NCI-H524 (cell line): ENCODE measurements at places on chromosomes 4 and X.

GRCh38 chrX:46036508-46036907 lies 508.7 kb downstream of the ZNF674 start:
- no peak for DNase-seq

DNA sequence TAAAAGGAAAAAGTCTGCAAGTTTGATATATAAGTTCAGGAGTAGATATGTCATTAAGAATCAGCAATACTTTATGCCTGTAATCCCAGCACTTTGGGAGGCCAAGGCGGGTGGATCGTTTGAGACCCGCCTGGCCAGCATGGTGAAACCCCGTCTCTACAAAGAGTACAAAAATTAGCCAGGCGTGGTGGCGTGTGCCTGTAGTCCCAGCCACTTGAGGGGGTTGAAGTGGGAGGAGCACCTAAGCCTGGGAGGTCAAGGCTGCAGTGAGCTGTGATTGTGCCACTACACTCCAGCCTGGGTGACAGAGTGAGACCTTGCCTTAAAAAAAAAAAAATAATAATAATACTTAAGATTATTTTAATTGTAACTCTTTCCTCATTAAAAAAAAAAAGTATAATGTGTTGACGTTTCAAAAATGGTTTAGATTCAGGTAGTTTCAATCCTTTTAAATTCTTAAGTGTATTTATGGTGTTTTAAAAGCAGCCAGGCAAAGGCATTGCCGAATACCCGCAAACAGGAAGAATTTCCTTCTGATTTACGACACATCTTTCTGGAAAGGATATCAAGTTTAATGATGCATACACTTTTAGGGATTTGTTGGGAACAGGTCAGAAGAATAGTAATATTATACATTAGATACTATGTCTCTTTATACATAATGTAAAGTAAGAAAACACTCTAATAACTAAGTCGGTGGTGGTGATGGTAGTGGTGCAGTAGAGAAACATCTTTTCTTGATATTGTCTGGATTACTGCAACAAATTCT lies 80.9 kb downstream of the KDM6A start:
- no peak for DNase-seq

GRCh38 chr4:73735231-73735630 lies 5.1 kb upstream of the CXCL8 start:
- no peak for DNase-seq

DNA sequence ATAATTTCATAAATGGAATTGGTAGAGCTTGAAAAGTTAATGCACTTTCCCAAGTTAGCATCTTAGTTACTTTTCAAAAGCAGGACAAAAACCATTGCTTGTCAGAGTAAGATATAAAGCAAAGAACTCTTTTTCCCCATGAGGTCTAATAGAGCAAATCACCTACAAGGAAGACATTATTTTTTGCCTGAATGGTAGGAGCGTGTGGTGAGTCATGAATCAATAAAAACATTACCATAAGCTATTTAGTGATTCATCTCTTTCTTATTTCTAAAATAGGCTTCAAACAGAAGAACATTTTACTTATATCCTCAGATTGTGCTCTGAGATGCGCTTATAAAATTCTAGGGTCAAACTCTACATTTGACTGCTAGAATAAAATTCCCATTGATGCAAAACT lies 109.4 kb upstream of the GPRIN3 start:
- no peak for DNase-seq

DNA sequence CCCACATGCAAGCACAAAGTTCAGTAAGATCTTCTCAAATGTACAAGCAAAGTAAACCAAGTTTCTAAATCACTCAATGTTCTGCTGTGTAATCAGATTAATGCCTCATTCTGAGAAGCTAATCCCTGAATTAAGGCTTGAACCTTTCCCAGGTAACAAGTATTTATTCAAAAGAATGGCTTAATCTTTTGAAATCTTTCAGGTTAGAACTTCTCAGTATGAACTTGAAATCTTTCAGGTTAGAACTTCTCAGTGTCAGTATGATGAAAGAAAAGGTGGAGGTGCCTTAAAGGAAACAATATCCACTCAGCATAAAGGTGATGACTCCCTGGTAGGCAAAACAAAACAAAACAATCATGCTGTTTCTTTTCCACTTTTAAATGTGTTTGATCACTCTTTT lies 29.0 kb downstream of the TMPRSS11B start:
- DNase-seq, result no peak

DNA sequence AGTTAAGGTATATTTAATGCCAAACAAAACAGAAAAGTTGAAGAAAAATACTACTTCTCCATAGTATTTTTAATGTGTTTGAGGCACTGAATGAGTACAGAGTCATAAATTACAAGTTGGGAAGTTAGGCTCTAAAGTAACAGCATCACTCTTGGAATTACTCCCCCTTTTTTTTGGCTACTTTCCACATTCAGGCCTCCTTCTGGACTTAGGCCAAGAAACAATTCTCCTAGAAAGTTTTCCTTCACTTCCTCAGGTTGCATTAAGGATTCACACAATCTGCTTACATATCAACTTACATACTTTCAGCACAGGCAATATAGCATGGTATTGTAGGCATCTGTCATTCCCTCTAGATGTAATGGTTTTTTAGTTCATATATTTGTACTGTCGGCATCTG lies 52.1 kb downstream of the TMEM165 start:
- DNase-seq, result peak; percentile 17

DNA sequence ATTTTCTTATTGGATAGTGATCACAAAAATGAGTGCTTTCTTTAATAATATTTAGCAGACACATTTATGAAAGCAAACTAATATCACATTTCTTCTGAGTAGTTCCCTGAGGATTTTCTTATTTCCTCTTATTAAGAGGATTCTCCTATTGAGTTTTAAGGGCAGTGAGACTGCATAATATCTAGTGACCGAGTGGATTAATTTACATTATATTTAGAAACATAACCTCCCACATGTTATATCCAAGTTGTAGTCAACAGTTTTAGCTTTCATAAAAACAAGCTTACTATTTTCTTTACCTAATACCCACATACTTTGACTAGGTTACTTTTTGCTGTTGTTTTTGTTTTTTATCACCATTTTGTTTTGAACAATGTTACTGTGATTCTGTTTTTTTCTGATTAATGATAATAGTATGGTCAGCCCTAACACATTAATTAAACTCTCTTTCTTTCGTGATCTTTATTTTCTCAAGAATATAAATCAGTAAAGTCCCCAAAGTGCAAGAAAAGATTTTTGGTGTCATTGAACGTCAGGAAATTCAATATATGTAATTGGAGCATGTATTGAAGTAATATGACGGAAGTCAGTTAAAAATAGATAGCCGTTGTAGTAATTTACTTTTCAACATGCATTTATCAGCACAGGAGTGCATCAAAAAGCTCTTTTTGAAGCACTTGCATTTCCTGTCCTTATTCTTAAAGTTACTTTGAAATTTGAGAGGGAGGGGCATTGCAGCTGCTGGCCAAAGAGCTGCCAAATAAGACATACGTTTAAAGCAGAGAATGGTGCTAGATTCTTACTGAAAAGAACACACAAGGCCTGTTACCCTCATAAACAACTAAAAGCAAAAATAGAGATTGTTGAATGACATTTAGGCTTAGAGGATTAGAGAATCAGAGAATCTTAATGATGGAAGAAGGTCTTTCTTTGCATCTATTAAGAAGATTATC lies 25.2 kb downstream of the DDIT4L start:
- no peak for DNase-seq

GRCh38 chrX:153649178-153649914 lies 2.3 kb downstream of the DUSP9 start:
- peak; percentile 42 for DNase-seq

GRCh38 chr4:167339781-167340180 lies 105.5 kb upstream of the SPOCK3 start:
- no peak for DNase-seq

- DNase-seq, result no peak
Measured at GRCh38 chr4:126916049-126916625, 716.6 kb upstream of the INTU start.

GRCh38 chrX:19684311-19684710 lies 169.0 kb upstream of the MAP3K15 start:
- no peak for DNase-seq

- DNase-seq, result no peak
Measured at GRCh38 chr4:174084542-174084941, 198.9 kb downstream of the FBXO8 start.

GRCh38 chr4:10082459-10083272 lies 33.9 kb downstream of the WDR1 start:
- no peak for DNase-seq

- DNase-seq, result no peak
Measured at GRCh38 chrX:781224-782204, 150.9 kb downstream of the SHOX start.

DNA sequence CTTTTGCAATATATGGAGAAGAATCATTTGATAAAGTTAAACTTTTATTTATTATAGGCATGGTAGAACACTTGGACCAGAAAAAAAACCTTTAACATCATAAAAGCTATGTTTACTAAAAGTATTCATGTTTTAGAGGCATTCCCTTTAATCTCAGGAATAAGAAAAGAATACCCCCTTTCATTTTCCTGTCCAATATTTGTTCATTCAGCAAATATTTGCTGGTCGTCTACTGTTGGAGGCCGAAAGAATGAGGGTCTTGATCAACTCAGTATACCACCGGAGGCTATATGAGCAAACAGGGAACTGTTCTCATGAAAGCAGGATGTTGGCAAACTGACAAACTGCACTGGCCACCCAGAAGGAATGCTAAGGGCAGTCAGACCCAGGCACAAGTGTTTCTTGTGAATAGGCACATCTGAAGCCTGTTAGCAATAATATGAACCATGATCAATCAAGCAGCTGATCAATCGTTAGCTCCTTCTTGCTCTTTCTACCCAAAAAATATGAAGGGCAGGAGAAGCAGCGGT lies 480.8 kb upstream of the FAT1 start:
- no peak for DNase-seq

GRCh38 chrX:149296092-149296491 lies 209.0 kb downstream of the IDS start:
- DNase-seq, result peak; percentile 13

DNA sequence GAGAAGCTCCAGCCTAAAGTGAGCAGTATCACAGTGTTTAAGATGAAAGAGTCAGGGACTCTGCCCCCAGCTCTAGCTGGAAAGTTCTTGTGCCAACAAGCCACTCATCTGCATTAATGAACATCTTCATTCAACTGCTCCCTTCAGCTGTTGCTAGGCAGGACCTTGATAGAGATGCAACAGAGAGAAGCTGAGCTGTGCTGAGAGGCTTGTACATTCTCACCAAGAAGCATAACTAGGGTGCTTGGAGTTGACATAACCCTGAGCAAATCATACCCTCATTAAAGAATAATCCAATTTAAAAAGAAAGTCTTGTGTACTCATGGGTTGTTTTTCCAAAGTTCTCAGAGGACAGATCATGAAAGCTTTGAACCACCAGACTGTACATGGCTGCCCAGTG lies 63.2 kb downstream of the ATXN3L start:
- no peak for DNase-seq

DNA sequence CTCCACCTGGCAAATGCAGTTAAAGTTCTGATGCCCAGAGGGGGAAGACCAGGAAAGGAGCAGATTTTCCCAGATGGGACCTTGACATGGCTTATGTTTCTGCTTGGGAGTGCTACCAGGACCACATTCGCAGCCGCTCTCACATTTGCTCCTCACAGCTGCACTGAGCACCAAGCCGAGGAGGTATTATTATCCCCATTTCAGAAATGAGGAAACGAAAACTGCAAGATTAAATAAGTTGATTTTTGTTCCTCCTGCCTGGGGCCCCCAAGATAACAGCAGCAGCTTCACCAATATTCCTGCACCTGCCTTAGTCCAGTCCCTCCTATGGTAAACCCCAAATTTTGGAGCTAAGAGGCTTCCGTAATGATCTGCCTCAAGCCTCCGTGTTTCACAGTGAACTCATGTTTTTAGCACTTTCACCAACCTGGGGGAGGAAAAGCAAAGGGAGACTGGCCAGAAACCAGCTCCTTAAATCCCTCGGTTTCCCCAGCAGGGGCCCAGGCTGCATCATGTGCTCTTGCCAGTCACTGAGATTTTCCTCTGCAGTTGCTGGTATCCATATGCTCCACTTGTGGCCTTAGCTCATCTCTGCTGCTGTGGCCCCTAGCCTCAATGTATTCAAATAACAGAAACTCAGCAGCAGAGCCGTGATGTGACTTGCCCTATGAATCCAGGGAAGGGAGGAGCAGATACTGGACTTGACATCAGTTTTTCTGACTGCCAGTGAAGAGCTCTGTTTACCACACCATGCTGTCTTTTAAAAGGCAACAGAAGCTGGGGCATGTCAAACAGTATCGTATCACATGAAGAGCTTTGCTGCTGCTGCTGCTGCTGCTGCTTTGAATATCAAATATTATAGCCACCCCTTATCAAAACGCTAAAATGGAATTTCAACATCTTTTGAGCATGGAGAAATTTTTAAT lies 95.5 kb upstream of the KLHL13 start:
- DNase-seq, result no peak

DNA sequence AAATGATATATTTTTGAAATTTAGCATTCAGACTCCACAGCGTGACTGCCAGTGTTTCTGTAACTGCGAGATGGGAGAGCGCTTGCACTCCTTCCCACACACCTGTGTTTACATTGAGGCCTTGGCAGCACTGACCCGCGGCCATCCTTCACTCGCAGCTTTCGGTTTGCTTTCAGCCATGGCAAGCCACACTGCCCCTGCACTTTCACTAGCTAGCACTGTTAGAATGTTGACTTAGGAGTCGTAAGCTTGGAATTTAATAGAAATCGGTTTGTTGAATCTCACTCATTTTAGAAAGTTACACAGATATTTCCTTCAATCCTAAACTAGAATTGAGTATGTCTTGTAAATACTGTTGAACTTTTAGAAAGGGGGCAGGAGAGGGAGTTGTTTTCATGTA lies 136.2 kb downstream of the CFAP299 start:
- no peak for DNase-seq

DNA sequence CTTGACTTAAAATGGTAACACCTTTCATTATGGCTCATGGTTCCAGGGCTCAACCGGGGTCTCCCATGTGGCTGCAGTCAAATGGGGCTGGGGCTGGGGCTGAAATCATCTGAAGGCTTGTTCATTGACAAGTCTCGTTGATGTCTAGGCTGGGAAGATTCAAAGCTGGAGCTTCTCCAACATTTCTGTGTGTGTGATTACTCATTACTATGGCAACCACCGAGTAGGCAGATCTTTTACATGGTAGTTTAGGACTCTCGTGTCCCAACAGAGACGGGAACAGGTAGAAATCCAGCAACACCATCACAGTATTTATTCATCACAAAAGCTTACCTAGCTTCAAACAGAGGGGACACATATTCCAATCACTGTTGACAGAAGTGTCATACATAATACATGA lies 7.8 kb downstream of the YTHDC1 start:
- DNase-seq, result no peak

- DNase-seq, result no peak
Measured at GRCh38 chr4:101593666-101594065, 196.9 kb upstream of the BANK1 start.

- DNase-seq, result no peak
Measured at GRCh38 chr4:128483816-128484215, 196.2 kb upstream of the PGRMC2 start.

DNA sequence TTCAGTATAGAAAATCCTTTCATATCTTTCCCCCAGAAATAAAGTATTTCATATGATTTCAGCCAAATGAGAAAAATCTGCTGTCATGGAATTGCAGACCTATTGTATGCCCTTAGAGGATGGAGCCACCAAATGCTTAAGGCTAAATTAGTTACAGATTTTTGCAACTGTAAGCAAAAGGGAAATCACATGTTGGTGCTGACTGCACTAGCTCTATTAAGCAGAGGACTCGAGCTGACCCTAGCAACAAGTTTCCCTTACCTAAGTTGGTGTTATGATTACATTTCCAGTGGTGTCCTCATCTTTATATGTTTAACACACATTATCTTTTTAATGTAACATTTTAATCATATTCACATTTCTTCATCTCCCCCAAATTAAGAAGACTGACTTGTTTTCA lies 58.3 kb upstream of the DOCK11 start:
- no peak for DNase-seq

- DNase-seq, result no peak
Measured at GRCh38 chr4:76830964-76831703, 66.8 kb downstream of the SOWAHB start.
